ENCODE measurements at places on chromosomes 2 and 18.

- peak; percentile 100 for DNase-seq
Measured at GRCh38 chr2:99662761-99663341, 173.0 kb upstream of the REV1 start.

GRCh38 chr2:144776766-144777165 lies 256.8 kb upstream of the ZEB2 start:
- peak; percentile 58 for DNase-seq

DNA sequence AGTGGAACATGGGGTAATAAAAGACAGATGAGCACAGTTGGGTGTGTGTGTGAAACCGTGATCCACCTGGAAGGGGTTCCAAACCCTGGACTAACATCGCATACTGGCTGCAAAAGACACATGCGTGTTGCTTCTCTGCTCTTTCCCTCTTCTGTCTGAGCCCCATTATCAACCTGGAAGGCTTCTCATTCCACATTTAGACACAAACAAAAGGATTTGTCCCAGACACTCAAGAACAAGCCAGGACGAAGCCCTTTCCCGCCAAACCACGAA lies 7.0 kb upstream of the SP9 start:
- no peak for DNase-seq

DNA sequence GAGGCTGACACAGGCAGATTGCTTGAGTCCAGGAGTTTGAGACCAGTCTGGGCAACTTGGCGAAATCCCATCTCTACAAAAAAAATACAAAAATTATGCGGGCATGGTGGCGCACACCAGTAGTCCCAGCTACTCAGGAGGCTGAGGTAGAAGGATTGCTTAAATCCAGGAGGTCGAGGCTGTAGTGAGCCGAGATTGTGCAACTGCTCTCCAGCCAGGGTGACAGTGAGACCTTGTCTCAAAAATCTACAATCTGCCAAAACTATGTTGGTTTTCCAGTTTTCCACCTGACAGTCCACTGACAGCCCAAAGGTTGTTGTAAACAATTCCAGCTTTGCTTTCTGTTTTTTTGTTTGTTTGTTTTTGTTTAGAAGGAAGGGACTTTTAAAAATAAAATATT lies 51.3 kb downstream of the KCMF1 start:
- no peak for DNase-seq

GRCh38 chr2:225740086-225740485 lies 340.6 kb downstream of the NYAP2 start:
- peak; percentile 91 for DNase-seq

DNA sequence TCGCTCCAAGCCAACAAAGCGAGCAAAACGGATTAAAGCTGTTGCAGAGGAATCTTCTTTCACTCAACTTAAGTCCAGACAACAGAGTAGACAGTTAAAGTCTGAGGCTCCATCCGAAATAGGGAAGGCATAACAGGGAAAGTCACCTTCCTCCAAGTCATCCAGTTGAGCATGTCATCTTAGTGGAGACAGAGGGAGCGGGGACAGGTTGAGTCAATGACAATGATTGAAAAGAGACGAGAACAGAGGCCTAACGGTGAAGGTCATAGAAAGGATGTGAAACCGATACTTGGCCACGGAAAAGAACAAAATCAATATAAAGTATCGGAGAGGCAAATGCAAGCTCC lies 455 bp downstream of the C18orf32 start:
- DNase-seq: no peak

GRCh38 chr18:58413667-58414628 lies 214.9 kb downstream of the ALPK2 start:
- DNase-seq: no peak

DNA sequence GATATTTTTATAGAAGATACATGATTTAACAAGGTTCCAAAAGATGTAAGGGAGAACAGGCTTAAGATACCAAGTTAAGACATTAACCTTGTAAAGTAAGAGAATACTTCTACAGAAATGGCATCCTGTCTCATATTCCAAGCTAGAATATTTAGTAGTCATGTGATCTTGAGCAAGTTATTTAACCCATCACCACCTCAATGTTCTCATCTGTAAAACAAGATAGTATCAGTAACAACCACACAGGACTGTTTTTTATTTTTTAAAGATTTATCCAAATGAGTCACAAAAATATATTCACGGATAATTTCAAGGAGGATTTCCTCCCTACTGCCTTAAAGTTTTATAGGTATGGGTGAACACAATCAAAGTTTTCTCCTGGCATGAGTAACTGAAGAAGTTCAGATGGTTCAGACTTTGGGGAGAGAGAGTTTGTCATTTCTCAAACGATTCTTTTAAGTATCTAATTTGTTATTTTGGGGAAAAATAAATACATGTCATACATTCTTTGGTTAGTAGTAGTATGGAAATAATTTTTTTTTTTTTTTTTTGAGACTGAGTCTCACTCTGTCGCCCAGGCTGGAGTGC lies 25.9 kb downstream of the ROCK1 start:
- DNase-seq: no peak

DNA sequence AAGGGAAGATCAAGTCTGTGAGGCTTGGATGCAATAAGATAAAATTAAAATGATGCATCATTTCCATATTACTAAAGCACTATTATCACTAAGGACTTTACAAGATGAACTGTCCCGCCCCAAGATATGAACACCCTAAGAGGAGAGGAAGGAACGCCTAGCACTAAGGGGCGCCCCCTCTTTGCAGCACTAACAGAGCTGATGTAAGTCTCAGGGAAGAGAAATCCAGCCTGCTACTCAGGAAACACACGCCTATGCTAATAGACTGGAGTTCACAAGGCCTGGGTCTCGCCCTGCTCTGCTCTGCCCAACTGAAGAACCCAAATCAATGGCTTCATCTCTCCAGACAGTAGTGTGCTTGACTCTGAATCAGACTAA lies 6.1 kb downstream of the INO80C start:
- DNase-seq: no peak

- no peak for DNase-seq
Measured at GRCh38 chr2:43040084-43040854, 186.1 kb downstream of the ZFP36L2 start.

DNA sequence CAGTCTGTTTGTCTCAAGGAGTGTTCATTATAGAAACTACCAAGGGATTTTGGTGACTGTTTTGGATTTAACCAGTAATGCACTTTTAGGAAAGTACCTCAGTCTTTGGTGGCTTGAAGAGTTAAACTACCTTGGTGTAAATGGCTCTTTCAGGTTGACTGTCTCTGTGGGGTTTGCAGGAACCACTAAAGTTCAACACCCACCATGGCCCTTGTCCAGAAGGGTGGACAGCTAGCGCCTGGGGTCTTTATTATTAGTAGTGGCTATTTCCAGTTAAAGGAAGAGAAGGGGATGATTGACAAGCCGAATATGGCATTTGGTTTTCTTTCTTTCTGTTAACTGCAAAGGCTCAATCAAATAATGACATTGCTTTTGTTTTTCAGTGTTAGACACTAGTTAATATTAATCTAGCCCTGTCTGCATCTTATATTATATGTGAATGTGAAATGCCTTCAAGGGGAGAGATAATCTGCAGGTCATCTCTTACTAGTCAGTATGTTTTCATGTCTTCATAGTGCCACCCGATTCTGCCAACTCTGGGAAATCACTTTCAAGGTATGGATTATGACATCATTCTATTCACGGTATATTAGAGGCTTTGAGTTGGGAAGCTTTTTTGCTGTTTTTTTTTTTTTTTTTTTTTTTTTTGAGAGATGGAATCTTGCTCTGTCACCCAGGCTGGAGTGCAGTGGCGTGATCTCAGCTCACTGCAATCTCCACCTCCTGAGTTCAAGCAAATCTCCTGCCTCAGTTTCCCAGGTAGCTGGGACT lies 56.4 kb downstream of the MAP4K4 start:
- no peak for DNase-seq

- DNase-seq: no peak
Measured at GRCh38 chr2:239121600-239122012, 273.7 kb downstream of the TWIST2 start.

- DNase-seq: peak; percentile 83
Measured at GRCh38 chr2:144607891-144608521, 88.1 kb upstream of the ZEB2 start.

GRCh38 chr2:32721376-32721775 lies 93.5 kb downstream of the TTC27 start:
- DNase-seq: no peak

GRCh38 chr18:29730073-29730472 lies 1312.5 kb downstream of the DSC3 start:
- no peak for DNase-seq

GRCh38 chr2:3282056-3282998 lies 95.3 kb downstream of the EIPR1 start:
- peak; percentile 16 for DNase-seq

GRCh38 chr18:46413684-46414083 lies 243.3 kb downstream of the LOXHD1 start:
- no peak for DNase-seq

DNA sequence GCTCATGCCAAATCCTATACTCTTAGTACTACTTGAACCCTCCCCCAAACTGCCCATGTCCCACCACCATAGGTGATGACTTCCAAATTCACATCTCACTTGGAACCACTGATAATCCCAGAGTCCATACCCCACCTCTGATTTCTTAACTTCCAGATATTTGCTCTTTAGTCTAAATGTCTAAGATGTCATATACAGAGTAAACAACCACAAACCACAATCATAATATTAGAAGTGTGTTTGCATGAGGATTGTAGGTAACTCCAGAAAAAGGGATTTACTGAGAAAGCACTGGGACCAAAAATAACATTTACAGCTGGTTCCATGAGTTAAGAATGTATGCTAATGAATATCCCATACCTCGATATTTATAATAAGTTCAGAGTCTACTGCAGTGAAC lies 146.2 kb downstream of the ZNF385B start:
- DNase-seq: no peak

- DNase-seq: no peak
Measured at GRCh38 chr2:104885119-104885782, 31.3 kb downstream of the POU3F3 start.
